Activated CD4-positive, alpha-beta T cell treated with anti-CD3 and anti-CD28 coated beads, Interleukin-2, amount 10 ng/mL, durations not matched to agents 7 days and 5 days (primary cell): ENCODE measurements at places on chromosomes 5 and 9.

DNA sequence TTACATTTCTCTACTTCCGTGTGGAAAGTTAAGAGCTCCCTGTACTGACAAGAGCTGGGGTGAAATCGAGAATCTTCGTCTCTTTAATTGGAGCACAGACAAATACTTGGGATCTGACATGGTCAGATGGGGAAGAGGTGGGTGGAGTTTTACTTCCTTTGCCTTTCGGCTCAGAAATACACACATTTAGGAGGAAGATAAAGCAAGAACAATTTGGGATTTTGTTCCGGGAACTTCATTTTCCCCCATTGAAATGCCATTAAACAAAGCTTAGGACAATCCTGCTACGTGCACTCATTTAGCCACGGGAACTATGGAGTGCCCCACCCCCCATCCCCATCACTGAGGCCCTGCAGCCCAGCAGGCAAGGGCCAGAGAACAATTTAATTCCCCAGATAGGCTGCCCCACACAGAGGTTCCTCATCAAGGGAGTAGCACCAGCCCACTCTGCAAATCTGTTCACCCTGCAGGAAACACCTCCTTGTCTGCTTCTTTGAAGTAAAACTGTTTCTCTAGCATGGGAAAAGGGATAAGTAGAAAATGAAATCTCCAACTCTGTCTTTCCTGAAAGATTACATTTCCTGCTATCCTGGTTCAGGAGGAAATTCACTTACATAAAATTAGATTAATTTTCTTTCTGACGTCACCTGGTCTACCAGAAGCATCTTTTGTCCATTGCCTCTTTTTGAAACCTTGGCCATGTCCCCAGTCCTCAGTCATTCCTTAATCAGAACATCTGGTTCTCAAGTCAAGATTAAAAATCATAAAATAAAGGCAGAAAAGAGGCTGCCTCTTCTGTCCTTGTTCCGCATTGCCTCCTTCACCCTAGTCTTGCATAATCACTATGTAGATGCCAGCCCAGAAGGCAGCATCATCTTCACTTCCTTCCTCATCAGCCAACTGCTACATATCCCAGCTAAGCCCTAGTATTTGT is 206.4 kb downstream of the ENC1 start:
- H3K4me3 ChIP-seq = no peak overlapping the region
- no peaks in the 10 kb centered on the region for H3K36me3 ChIP-seq
- no peak overlapping the region for H3K27ac ChIP-seq
- no peak for DNase-seq
- H3K27me3 ChIP-seq = peaks cover 9% of the 10 kb centered on the region

DNA sequence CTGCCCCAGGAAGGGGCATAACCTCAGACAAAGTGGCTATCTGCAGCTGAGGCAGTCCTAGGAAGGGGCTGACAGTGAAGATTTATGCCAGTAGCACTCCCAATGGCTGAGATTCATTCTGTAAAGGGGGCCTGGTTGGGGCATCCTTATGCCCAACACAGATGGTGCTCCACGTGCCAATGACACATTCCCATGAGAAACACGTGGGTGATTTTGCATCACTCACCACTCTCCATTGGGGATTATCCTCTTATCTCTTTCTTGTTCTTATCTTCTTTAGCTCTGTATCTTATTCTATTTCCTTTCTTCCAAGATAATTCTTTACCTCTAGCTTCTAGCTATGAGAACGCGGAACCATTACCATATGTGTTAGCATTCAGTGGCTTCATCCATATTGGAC is 194.0 kb upstream of the TUT7 start:
- DNase-seq = no peak
- no peaks in the 10 kb centered on the region for H3K36me3 ChIP-seq
- no peaks in the 10 kb centered on the region for H3K4me1 ChIP-seq
- no peak overlapping the region for H3K4me3 ChIP-seq
- H3K27me3 ChIP-seq = peaks cover 8% of the 10 kb centered on the region
- no peak overlapping the region for H3K27ac ChIP-seq

DNA sequence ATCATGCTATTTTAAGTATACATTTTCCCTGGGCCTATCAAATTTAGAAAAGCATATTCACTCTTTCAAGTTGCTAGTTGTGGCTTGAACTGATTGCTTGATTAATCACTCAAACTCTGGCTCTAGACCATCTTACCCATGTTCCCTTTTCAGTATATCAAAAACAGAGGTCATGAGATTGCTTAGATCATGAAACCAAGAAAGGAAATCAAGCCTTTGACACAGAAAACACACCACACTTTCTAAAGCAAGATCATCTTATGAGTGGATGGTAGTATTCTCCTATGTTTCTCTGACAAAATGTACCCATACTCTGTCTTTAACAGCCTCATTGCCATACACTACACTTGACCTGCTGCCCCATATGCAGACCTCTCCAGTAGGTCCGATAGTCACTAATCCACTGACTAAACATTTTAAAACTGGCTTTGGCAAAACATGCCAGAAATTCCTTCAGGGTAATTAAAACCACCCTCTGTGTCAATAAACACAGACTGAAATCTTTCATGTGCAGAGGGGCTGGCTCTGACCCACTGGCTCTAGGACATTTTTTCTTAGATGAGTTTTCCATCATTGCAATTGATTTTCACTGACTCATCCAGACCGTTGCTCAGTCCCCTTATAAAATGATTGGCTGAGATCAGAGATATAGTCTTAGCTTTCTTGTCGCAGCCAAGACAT is 18.2 kb downstream of the PPP2R2B start:
- H3K27me3 ChIP-seq = no peaks in the 10 kb centered on the region
- H3K4me1 ChIP-seq = no peaks in the 10 kb centered on the region
- no peak for DNase-seq
- H3K27ac ChIP-seq = no peak overlapping the region
- H3K36me3 ChIP-seq = no peaks in the 10 kb centered on the region

GRCh38 chr5:154345255-154345952 is 100.4 kb upstream of the SAP30L start:
- no peaks in the 10 kb centered on the region for H3K27me3 ChIP-seq
- H3K4me1 ChIP-seq = no peaks in the 10 kb centered on the region
- DNase-seq = no peak
- H3K4me3 ChIP-seq = no peak overlapping the region
- H3K36me3 ChIP-seq = peaks cover 4% of the 10 kb centered on the region

DNA sequence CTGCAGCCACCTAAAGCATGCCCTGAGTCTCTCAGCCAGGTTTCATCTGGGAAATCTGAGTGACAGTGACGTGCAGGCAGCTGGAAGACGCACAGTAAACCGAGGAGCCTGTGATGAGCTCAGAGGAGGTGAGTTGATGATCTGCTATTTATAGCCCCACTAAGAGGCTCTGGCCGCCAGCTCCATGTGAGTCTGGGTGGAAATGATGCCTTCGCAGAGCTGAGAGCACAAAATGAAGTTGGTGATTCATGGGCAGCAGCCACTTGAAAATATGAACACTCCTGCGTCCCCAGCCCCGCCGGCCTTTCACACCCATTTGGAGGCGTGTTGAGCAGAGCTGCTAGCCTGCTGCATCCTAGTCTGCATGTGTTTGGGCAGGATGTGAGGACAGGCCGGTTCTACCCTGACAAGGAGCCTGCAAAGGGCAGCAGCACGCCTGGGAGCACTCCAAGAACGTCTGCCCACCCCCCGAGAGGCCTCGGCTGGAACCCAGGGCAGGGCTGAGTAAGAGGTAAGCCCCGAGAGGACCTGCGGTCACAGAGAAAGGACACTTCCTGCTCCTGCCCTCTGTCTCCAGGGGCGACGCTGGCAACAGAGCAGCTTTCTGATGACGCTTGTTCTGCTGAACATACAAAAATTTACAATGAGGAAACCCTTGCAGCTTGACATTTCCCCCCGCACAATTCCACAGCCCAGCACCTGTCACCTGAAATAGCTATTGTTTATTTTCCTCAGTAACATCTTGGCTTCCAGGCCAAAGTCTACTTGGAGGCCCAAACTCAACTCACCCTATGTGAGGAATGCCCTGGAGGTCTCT is 25.1 kb upstream of the CDKN2AIPNL start:
- no peaks in the 10 kb centered on the region for H3K27me3 ChIP-seq
- DNase-seq = peak; percentile 67
- no peak overlapping the region for H3K4me3 ChIP-seq
- H3K4me1 ChIP-seq = peaks cover 22% of the 10 kb centered on the region

DNA sequence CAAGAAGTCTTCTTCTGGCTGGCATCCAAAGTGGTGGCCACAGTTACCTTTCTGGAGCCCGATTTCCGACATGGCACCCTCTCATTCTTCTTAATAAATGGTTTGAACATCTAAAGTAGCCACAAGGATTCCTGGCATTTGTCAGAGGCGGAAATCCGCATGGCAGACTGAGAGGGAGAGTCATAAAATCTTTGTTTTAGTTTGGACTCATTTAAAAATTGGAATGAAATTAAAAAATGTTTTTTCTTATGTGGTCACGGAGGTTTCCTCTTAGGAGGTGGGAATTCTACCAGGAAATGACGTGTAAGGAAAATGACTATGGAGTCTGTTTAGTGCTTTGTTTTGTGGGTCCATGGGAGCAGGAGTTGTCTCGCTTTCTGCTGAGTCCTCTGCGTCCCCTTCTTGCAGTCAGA is 133.0 kb upstream of the PTCH1 start:
- H3K4me1 ChIP-seq = no peaks in the 10 kb centered on the region
- DNase-seq = no peak
- H3K27ac ChIP-seq = no peak overlapping the region
- H3K36me3 ChIP-seq = no peaks in the 10 kb centered on the region
- H3K27me3 ChIP-seq = peaks cover 4% of the 10 kb centered on the region

GRCh38 chr9:127923046-127923445 is 6.2 kb upstream of the ST6GALNAC4 start:
- H3K27me3 ChIP-seq = peaks cover 16% of the 10 kb centered on the region
- no peak overlapping the region for H3K4me3 ChIP-seq
- H3K27ac ChIP-seq = no peak overlapping the region
- H3K36me3 ChIP-seq = no peaks in the 10 kb centered on the region
- DNase-seq = no peak

DNA sequence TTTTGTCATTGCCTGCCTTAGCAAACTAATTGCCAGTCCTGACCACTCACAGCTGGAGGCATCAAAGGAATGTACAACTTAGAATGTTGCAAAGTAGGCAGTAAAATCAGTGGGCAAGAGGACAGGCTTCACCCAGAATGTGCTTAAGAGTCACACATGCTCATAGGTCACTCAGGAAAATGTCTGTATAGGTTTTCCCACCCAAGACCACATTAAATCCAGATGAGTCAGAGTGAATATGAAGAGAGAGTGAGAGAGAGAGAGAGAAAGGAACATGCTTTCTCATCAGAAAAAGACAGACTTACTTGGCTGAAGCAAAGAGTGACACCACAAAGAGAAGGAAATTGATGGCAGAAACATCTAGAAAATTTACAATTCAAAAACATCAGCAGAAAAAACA is 37.9 kb downstream of the PLEKHG4B start:
- DNase-seq = no peak
- H3K4me3 ChIP-seq = no peak overlapping the region
- peaks cover 8% of the 10 kb centered on the region for H3K27me3 ChIP-seq
- no peaks in the 10 kb centered on the region for H3K36me3 ChIP-seq
- H3K27ac ChIP-seq = no peak overlapping the region
